ENCODE measurements at places on chromosomes 6 and 20.

DNA sequence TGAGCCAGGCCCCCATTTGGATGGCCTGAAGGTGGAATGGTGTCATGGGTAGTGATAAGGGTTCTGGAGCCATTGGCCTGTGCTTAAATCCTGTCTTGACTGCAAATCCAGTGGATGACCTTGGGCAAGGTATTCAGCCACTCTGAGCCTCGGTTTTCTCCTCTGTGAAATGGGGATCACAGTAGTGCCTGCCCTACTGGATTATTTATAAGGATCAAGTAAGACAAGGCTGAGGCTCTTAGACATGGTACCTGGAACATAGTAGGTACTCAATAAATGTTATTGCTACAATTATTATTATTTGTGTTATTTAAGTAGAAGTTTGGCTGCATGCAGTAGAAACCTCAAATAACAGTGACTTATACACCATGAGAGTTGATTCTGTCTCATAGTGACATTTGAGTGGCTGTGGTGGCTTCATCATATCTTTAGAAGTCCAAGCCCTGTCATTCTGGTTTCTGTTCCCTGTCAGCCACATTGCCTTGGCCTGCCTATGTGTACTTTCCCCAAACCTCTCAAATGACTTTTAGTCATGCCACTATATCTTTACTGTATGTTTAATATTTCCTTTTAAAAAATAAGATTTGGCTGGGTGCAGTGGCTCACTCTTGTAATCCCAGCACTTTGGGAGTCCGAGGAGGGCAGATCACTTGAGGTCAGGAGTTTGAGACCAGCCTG lies 37.6 kb upstream of the CHMP4B start:
- DNase-seq, result no peak

- no peak for DNase-seq
Observed at GRCh38 chr20:50484271-50484976, 25.8 kb upstream of the PTPN1 start.

DNA sequence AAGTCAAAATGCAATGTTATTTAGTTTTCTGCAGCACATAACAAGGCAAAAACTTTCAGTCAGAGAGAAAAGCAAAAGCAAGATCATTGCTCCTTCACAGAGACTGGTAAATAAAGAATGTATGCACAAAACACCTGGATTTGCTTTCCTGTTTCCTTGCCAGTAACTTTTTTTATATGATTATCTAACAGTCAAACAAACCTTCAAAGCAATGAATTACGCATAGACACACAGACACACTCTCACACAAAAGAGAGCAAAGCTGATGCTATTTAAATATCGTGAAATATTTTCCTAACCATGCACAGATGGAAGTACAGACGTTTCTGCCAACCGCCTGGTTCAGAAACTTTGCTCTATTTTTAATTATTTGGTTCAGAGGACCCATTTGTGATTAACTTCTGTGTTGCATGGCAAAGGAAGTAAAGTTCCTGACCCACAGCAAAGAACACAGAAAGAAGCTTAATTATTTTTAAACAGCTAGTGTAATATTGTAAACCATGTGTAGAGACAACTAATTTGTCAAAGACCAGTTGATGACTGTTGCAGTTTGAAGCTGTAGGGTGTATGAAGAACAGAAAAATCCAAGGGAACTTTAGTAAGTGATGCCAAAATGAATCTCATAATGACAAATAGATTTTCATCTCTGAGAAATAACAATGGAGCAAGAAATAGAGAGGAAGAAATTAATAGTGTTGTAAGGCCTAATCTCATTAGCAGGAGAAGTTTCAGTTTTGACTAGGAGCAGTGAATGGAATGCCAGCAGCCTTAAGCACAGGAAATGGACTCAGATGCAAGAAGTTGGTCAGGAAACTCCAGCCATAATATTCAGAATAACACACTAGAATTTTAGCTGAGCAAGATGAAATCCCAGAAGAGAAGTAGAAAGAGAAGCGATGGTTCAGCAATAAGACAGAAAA lies 24.1 kb downstream of the ATXN1 start:
- no peak for DNase-seq

- DNase-seq, result no peak
Observed at GRCh38 chr6:3347247-3347646, 88.5 kb downstream of the PSMG4 start.

DNA sequence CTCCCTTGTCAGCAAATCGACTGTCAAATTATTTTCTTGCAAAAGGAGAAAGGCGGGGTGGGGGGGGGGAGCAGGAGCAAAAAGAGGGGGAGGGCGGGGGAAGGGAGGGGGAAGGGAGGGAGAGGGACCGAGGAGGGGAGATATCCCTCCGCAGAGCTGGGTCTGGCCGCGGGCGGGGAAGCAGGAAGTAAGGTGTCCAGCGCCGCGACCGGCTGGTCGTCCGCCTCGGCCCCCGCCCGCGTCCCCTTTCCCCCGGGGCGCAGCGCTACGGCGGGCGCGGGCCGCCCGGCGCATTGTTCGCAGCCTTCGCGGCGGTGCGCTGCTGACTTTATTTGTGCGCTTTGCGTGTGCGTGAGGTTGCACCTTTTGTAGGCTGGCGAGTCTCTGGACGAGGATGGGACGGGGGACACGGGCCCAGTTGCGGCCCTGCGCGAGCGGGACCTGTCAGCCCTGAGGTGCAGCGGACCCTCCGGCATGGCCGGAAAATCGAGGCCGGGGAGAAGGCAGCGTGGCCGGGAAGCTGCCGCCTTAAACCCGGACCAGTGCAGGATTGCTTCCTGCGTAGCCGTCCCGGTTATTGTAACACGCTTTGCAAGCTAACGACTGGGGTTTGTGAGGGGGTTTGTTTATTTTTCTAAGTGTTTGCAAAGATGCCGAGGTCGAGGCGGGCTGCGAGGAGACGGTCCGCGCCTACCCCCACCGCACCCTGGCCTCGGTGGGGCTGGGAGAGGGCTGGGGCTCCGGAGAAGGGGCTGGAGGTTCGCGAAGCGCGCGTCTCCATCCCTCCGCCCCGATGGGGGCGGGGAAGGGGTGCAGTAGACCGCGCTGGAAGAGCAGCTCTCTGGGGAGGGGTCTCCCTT lies 675 bp upstream of the TRERF1 start:
- DNase-seq, result no peak

GRCh38 chr6:76861403-76861802 lies 601.9 kb downstream of the HTR1B start:
- no peak for DNase-seq

GRCh38 chr6:105648276-105648675 lies 245.4 kb upstream of the PREP start:
- no peak for DNase-seq

DNA sequence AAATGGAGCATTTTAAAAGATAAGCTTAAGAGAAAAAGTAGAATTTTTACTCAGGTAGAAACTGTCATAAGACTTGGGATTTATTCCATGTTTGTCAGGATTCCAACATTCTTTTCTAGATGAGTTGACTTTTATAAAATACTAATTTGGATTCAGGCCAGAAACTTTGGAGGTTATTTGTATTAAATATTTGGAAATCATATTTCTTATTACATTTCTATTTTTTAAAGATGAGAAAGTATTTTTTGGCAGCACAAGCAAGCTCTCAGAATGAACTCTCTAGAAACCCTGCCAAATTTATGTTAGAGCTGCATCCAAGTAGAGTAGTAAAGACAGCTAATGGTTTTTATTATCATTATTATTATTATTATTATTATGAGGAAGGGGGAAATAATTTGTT lies 1014.9 kb upstream of the GJE1 start:
- no peak for DNase-seq

DNA sequence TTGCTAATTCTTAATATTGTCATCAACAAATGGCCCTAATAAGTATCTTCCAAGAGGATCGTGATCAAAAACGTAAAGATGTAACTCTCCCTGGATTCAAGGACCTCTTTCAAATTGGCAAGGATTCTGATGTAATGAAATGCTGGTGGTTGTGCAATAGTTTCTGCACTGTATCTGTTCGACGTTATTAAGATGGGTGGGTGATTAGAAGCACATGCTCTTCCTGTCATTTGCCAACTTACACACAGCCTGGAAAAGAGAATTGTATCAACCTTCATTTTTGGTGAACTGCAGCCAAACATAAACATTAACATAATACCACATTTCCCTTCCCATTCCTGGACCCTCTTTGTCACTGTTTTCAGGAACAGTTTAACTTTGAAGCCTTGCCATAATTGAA lies 9.8 kb downstream of the FOXQ1 start:
- no peak for DNase-seq

GRCh38 chr6:31713465-31713864 lies 1.7 kb upstream of the LY6G6D start:
- no peak for DNase-seq

DNA sequence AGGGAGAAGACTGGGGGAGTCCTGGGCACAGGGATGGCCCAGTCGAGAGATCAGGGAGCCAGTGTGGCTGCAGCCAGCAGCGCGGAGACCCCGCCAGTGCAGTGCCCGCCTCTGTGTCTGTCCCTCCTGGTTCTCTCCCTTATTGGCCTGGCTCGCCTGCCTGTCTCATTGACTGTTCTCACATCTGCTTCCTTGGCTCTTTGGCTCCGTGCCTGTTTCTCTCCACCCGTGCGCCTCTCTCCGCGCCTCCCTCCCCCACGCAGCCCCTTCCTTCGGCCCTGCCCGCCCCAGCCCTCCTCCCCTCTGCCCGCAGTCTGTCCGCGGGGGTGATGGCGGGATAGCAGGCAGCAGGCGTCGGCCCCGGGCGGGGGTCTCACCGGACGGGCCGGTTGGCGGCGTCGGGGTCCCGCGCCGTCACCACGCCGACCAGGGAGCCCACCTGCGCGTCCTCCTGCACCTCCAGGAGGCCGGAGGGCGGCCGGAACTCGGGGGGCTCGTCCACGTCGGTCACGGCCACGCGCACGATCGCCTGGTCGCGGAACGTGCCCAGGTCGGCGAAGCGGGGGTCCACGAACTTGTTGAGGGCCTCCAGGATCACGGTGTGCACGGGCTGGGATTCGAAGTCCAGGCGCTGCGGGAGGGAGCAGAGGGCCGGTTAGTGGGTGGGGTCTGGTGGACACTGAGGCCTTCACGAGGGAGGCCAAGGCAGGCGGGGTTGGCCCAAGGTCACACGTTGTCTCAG lies 92.0 kb downstream of the CD40 start:
- DNase-seq, result no peak

- no peak for DNase-seq
Observed at GRCh38 chr6:77763124-77763523, 110.3 kb downstream of the MEI4 start.

DNA sequence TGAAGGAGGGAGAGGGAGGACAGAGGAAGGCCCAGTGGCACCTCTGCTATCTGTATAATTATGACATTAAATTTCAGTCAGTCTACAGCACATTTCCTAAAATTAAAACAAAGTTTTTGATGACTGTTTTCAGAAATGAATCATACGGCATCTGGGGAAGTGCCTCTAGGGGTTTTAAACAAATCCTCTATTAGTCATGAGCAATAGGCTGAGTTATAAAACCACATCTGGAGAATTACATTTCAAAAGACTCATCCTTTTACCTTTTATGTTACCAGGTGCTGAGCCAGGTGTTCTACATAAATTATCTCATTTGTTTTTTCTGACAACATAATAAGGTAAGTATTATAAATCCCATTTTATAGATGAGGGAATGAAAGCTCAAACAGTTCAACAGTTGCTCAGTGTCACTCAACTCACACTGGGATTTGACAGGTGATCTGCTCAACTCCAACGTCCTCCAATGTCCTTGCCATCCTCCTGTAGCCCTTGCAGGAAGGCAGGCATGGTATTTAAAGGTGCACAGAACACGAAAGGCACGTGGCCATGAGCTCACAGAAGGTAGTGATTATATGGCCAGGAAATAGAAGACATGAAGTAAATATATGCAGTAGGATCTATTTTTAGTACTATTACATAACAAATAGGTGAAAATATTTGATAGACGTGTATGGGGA lies 184.2 kb upstream of the MAN1A1 start:
- no peak for DNase-seq

DNA sequence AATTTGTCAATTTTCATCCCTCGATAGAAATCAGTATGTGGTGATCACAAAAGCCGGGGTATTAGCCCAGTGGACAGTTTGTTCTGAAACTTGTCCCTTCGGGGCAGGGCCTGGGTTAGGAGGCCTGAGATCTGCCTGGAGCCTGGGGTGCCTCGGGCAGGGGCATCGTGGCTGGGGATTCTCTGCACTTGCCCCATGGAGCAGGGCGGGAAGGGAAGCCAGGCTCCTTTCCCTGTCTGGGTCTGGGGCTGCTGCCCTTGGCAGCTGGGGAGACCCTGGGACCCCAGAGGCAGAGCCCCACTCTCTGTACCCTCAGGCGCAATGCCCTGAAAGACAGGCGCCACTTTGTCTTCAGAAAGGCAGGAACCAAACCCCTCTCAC lies 27.4 kb downstream of the NTSR1 start:
- no peak for DNase-seq

DNA sequence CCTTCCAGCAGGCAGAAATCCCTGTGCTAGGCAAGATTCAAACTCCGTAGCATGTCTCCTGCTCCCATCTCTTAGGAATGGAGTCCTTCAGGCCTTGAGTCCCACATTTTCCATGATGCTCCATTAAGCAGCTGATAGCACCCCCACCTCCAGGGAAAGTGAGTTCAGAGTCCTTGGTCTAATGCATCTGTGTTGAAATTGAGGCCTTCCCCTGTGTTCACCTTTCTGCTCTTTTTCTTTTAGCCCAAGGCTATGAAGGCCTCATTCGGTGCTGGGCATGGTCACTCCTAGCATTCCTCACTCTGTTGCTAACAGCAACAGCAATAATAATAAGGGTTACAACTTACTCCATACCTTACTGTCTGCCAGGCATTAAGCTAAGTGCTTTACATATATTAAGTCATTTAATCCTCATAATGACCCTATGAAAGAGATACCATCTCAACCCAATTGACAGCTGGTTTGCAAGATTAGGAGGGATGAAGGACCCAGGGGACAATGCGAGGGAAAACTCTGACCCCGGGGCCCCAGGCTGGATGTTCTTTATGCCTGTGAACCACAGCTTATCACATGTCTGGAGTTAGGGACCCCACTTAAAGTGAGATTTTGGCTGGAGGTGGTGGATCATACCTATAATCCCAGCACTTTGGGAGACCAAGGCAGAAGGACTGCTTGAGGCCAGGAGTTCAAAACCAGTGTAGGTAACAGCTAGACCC lies 17.5 kb upstream of the PANK2 start:
- no peak for DNase-seq

DNA sequence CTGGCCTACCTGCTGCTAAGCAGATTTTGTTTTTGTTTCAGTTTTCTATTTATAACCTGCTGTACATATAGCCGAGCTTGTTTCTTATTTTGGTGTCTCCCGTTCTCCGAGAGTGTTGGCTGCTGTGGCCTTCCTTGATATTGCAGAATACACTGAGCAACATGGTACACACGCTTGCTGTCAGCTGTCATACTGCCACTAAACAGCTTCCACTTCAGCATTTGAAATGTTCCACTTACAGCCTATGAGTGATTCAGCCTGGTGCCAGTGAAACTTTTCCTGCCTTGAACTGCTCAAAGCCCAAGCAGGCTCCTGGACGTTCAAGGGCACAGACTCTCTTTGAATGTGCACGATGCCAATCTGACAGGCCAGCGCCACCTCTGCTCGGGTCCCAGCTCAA lies 87.1 kb downstream of the PSMG4 start:
- no peak for DNase-seq

DNA sequence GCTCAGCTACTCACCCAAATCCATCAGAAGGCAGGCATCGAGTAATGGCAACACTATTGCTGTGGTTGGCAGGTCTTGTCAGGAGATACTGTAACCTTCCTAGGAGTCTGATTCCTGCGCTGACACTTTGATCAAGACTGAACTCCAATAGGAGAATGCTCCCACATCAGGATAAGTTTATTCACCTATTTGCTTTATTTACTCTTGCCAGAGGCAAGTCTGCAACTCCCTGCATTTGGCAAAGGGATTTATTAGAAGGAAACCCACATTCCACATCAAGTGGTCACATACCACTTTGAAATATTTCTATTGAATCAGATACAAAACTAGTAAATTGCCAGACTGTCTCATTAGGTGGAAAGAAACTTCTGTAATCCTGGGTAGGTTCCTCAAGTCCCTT lies 43.5 kb downstream of the ZFAND3 start:
- DNase-seq, result no peak
